ENCODE measurements at places on chromosomes 16 and 17.

DNA sequence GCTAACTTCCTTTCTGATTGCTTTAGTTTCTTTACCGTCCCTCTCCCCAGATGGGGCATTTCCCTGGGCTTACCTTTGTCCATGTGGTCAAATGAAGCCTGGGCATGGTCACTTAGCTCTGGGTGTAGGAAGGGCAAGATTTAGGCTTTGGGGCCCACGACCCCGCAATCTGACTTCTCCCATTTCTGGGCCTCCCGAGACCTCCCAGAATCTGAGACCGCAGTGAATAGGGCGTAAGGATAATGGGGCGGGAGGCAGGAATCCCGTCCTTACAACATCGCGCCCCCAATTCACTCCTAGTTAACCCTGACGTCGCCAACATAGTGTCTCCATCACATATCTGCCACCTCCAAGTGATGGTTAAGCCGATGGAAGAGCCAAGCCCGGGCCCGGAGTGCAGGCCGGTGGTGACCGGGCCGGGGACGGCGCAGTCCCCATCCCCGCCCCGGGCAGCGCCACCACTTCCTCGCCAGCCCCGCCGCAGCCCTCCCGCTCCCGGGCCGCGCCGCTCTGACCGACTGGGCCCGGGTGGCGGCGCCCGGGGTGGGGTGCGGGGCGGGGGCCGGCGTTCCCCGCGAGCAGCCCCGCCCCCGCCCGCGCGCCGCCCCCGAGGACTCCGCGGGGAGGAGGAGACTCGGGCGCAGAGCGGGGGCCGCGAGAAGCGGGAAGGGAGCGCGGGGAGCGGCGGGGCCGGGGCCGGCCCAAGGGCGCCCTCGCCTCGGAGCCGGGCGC lies at the start of gene RHBDL3:
Gene RHBDL3 (plus strand): TSS at position 641 of the 732 bp plus-strand sequence. CDS start 358 bp downstream, outside the sequence.
- no peak for DNase-seq

GRCh38 chr16:2966043-2966807 lies 2.1 kb downstream of the KREMEN2 start:
- no peak for DNase-seq

DNA sequence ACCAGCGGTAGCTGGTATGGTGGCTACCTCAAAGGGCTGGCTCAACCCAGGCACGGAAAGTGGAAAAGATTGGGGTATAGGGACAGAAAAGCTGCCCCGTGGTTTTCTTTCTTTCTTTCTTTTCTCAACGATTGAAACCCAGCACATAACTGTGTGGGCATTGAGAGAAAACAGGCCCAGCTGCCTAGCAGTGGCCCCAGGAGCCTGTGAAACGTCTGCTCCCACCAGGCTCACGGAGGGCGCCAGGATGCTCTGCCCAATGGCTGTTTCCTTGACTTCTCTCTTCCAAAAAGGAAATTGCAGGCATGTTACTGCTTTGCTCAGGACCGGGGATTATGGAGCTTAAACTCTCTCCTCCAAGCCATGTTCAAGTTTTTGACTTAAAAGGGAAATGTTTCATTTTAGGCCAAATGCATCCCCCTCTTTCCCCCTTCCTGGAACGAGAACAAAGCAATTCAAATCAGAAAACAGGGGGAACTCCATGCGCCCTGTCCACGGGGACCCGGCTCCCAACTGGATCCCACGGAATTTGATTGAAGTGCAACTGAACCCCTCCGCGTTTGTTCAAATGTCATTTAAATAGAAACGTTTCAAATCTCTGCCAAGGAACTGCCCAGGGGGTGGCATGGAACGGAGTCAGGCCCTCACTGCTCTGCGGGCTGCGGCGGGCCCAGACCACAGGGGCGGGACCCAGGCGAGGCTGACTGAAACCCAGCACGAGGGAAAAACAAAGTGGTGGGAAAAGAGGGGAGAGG lies 133.5 kb downstream of the RGS9 start:
- no peak for DNase-seq

- no peak for DNase-seq
Measured at GRCh38 chr17:29544066-29544465, 22.8 kb downstream of the ABHD15 start.

GRCh38 chr17:17107891-17108431 lies 65.7 kb downstream of the MPRIP start:
- no peak for DNase-seq

GRCh38 chr16:57364143-57364542 lies 5.6 kb downstream of the CCL22 start:
- no peak for DNase-seq

- DNase-seq, result no peak
Measured at GRCh38 chr17:9696279-9697044, 51.1 kb downstream of the USP43 start.

- DNase-seq, result no peak
Measured at GRCh38 chr16:73877150-73877549, 419.5 kb upstream of the PSMD7 start.

DNA sequence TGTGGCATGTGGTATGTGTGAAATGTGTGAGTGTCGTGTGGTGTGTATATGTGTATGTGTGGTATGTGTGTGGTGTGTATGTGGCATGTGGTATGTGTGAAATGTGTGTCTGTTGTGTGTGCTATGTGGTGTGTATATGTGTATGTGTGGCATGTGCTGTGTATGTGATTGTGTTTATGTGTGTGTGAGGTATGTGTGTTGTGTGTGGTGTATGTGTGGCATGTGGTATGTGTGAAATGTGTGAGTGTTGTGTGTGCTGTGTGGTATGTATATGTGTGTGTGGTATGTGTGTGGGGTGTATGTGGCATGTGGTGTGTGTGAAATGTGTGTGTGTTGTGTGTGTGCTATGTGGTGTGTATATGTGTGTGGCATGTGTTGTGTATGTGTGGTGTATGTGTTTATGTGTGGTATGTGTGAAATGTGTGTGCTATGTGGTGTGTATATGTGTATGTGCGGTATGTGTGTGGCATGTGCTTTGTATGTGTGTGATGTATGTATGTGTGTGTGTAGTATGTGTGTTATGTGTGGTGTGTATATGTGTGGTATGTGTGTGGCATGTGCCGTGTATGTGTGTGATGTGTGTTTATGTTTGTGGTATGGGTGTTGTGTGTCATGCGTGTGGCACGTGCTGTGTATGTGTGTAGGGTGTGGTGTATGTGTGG lies 9.6 kb upstream of the ZCCHC14 start:
- DNase-seq, result no peak

DNA sequence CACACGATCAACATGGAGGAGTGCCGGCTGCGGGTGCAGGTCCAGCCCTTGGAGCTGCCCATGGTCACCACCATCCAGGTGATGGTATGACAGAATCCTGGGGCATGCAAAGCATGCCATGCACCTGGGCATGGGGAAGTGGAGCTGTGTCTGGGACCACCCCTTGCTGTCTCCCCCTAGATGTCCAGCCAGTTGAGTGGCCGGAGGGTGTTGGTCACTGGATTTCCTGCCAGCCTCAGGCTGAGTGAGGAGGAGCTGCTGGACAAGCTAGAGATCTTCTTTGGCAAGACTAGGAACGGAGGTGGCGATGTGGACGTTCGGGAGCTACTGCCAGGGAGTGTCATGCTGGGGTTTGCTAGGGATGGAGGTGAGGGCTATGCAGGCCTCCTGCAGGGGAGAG lies 6.7 kb downstream of the IFI35 start:
- DNase-seq, result no peak

DNA sequence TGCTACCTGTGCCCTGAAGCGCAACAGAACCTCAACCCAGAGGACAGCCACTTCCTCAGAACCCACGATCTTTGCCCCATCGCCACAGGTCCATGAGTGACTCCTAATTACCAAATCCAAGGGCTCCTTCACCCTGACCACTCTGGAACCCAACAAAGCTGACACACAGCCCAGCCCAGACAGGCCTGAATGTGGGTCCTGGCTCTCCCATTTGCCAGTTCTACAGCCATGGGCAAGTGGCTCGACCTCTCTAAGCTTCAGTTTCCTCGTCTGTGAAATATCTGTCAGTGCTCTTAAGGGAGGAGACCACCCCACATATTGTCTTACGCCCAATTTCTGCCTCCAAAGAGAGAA lies 18.0 kb upstream of the ENDOV start:
- DNase-seq, result no peak

GRCh38 chr17:55407641-55408566 lies 13.7 kb downstream of the MMD start:
- no peak for DNase-seq

GRCh38 chr17:79837888-79838521 lies 1.2 kb downstream of the CBX4 start:
- DNase-seq, result no peak

- no peak for DNase-seq
Measured at GRCh38 chr16:54165174-54165911, 121.2 kb downstream of the IRX3 start.

GRCh38 chr16:17775061-17775460 lies 304.3 kb upstream of the XYLT1 start:
- DNase-seq, result no peak

DNA sequence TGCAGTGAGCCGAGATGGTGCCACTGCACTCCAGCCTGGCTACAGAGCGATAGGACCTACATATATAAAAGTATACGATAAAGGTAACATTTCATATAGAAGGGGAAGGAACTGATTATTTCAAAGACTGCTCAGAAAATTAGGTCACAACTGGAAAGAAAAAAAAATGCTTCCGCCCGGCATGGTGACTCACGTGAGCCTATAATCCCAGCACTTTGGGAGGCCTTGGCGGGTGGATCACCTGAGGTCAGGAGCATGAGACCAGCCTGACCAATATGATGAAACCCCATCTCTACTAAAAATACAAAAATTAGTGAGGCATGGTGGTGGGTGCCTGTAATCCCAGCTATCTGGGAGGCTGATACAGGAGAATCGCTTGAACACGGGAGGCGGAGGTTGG lies 7.8 kb downstream of the TEX14 start:
- DNase-seq, result no peak

Data from NCI-H1048 (cell line).